NCI-H1092 treated with DMSO at 0.1 percent for 48 hours (cell line): ENCODE measurements at places on chromosomes 11 and 22.
A peak's percentile ranks its signal among the peaks of the same experiment; 100 is the strongest.

DNA sequence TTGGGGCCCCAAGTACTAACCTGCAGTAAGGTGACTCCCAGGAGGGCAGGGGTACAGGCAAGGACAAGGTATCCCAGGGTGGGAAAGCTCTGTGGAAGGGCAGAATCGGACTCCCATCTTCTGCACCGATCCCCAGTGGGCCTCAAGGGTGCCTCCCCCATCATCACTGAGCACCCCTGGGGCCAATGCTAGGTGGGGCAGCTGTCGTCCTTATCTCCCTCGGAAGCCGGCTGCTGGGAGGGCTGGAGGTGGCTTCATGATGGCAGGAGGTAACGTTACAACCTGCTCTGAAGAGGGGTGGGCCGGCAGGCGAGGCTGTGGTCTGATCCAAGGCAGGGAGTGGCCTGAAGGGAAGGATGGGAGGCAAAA lies 87.6 kb upstream of the LINC01488 start:
- DNase-seq: no peak

- no peak for DNase-seq
Observed at GRCh38 chr11:116984589-116984988, 113.6 kb downstream of the SIK3 start.

- no peak for DNase-seq
Observed at GRCh38 chr11:66333220-66333877, 2.9 kb downstream of the RIN1 start.

- DNase-seq: no peak
Observed at GRCh38 chr11:88340366-88340935, 2.9 kb upstream of the CTSC start.

DNA sequence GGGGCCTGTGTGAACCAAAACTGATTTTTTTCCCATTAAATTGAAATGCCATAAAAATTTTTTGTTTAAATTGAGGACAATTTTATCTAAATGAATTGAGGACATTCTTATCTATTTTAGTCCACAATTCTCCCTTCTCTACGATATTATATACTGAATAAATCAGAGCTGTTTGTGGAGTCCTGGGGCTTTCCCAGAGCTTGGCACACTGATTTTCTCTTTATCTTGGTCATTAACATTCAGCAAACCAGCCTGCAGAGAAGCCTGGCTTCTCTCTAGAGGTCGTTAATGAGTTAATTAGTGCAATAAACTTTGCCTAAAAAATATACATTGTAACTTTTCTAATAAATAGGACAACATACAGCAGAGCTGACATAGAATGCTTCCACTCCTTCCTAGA lies 615.7 kb downstream of the NELL1 start:
- DNase-seq: no peak

DNA sequence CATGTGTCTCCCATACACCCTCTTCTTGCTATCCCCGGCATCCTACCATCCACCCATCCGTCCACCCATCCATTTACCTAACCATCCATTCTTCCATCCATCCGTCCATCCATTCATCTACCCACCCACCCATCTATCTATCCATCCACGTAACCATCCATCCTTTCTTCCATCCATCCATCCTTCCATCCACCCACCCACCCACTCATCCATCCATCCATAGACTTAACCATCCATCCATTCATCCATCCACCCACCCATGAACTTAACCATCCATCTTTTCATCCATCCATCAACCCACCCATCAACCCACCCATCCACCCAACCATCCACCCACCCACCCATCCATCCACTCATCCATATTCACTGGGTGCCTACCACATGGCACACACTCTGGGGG lies 10.6 kb upstream of the CDC42EP2 start:
- no peak for DNase-seq

- DNase-seq: peak; percentile 35
Observed at GRCh38 chr11:32184041-32184722, 93.3 kb downstream of the RCN1 start.
